ENCODE measurements at places on chromosomes 1 and 21.

DNA sequence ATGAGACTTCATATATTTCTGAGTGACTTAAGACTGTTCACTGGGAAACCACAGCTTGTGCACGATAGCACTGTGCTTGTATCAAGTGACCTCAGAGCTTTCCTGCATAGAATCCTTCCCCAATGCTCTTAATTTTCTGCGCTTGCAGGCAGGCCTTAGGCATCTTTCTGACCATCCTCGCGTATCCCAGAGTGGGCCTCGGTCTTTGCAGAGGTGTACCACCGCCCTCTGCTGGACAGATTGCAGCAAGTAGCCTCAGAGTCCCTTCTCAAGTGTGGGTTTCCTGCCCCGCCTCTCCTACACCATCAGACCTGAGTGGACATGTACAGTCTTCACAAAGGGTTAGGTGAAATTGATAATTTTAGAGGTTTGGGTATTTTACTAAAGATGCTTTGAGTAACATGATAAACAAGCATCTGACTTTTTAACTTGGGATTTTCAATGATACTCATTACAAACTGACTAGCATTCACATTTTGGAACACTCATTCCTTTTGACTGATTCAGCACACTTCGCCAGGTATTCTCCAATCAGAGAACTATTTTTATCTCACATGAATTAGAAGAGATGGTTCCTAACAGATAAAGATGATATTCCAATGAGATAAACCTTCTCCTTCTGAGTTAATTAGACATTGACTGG, 246.5 kb upstream of the USP25 start:
- peak; percentile 76 for DNase-seq

DNA sequence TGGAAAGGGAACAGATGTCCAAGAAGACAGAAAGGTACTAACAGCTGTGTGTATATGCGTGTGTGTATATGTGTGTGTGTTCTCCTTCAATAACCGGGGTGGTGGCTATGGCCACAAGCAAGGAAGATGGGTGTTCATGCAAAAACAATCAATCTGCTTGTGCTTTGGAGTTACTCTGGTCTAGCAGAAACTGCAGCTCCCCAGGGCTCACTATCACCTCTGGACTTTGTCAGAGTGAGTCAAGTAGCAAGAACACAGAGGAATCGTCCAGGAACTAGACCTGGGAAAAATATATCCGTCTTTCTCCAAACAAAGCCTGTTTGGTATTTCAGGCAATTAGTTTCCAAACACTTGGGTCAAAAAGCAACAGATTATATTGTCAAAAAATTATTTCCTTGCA, 68.6 kb downstream of the GNG12 start:
- no peak for DNase-seq

GRCh38 chr1:103194060-103194459, 85.7 kb upstream of the COL11A1 start:
- no peak for DNase-seq

DNA sequence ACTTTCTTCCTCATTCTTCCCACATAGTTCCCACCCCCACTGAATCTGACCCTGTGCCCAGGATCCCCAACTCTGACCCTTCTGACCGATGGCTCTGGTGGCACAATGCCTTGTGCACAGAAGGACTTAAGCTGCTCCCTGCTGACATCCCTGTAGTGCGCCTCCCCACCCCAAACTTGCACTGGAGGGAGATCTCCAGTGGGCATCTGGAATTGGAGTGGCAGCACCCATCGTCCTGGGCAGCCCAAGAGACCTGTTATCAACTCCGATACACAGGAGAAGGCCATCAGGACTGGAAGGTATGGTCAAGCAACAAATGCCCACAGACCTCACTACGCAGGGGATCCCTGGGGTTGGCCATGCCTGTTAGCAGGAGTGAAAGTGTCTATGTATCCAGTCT, 9.0 kb downstream of the MPL start:
- no peak for DNase-seq

DNA sequence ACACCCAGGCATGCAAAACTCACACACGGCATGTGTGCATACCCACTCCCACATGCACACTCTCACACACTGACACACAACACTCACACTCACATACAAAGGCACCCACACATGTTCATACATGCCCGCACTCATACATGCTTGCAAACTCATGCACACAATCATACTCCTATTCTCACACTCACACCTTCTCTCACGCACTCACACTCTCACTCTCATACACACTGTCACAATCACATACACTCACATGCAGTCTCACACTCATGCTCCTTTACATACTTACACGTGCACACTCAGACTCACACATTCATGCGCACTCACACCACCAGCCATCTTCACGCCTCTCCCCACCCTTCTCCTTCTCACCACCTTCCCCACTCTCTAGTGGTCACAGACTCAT, 3.1 kb downstream of the SLC5A9 start:
- DNase-seq, result no peak

DNA sequence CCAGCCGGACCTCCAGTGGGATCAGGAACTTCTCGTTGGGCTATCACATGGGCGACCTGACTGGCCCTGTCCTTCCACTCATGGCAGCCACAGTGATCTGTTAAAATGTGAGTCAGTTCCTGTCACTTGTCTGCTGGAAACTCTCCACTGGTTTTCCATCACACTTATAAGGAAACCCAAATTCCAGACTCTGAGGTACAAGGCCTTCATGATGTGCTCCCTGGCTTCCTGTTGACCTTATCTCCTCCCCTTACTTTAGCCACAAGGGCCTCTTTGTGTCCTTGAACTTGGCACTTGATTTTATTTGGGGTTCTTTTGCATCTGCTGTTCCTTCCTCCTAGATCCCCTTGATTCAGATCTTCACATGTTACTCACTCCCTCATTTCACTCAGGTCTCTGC, 96.8 kb downstream of the TENT5C start:
- no peak for DNase-seq

- DNase-seq, result no peak
These were observed 11.9 kb downstream of the PACC1 start for GRCh38 chr1:212402666-212403321.

GRCh38 chr1:178134061-178134460, 40.2 kb downstream of the RASAL2 start:
- DNase-seq, result no peak

- DNase-seq, result no peak
These were observed 2.1 kb downstream of the SF3A3 start for GRCh38 chr1:37987679-37988078.

- DNase-seq, result peak; percentile 42
These were observed 95.1 kb upstream of the ARHGEF16 start for GRCh38 chr1:3359351-3359750.

GRCh38 chr1:210565306-210565705, 236.6 kb downstream of the HHAT start:
- DNase-seq, result no peak

GRCh38 chr1:69911301-69911801, 294.0 kb downstream of the LRRC40 start:
- no peak for DNase-seq

- DNase-seq, result peak; percentile 71
These were observed 106.7 kb downstream of the HIVEP3 start for GRCh38 chr1:41812051-41812450.
